ENCODE measurements at places on chromosomes 13 and 19.
A peak's percentile ranks its signal among the peaks of the same experiment; 100 is the strongest.

DNA sequence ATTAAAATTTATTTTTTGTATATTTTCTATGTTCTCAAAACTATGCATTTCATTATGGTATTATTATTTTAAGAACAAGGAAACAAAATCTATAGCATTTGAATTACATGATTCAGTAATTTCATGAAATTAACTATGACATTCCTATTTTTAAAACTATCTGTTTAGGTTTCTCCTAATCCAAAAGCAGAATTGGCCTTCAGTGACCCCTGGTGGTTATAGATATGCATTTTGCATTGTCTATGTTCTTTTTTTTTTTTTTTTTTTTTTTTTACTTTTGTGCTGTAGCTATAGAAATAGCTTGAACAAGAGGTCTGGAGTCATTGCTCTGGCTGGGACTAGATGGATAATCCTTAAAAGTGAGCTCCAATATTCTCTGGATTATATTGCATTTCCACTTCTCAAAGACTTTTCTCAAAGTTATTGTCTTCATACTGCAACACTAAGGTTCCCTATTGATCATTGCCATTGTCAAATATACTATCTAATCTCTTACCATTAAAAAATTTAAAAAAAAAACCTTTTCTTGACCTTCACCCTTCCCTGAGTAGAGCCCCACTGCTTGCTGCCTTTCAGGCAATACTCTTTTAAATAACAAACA lies 15.9 kb upstream of the DNAJC3 start:
- no peak for DNase-seq

DNA sequence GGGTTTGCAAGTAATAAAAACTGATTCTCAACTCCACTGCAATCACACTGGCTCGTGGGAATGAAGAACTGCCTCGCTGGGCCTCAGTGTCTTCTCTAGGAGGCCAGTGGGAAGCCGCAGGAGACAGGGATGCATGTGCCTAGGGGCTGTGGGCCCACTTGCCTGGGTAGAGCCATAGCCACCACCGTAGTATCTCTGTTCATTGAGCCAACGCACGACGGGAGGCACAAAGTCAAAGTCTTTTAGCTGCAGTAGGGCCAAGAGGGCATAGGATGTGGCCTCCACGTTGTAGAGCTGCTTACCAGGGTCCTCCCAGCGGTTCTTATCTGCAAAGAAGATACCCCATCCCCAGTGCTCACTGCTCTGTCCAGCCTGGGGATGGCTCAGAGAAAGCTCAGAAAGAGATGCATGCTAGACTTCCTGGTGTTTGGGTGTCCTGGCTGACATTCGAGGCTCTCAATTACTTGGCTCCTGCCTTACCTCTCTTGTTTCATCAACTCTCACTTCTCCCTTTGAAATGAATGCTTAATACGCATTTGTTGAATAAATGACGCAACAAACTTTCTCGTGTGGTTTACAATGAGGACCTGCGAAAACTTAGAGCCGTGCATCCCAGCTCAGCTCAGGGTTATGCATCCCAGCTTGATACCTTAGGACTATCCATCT lies 16.1 kb upstream of the TNFSF14 start:
- no peak for DNase-seq

- DNase-seq, result no peak
Observed at GRCh38 chr13:76872675-76873074, 13.5 kb downstream of the KCTD12 start.

DNA sequence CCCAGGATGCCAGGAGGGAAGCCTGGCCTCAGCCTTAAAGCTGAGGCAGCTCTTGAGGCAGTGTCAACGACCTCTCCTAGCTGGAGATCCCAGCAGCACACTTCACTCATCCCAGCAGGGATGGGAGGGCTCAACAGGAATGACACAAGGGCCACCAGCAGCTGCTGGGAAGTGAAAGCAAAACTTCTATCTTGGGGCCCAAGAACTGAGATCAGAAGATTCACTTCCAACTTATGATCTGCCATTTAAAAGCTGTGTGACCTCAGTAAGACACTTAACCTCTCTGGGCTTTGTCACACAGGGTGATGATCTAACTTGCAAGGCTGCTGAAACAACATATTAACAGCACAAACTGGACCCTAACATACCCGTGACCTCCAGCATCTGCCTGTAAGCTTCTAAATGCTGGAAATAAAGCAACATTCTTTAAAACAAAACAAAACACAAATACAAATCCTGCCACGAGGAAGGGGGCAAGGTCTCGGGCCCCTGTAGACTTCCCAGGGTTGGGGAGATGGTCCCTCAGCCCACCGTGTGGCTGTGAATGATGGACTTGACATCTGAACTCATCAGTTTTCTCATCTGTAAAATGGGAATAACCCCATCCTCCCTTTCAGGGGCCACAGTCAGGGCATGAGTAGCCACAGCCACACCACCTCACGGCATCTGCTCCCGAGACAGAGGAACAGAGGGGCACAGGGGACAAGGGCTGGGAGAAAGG lies 22.7 kb downstream of the ELL start:
- DNase-seq, result no peak

DNA sequence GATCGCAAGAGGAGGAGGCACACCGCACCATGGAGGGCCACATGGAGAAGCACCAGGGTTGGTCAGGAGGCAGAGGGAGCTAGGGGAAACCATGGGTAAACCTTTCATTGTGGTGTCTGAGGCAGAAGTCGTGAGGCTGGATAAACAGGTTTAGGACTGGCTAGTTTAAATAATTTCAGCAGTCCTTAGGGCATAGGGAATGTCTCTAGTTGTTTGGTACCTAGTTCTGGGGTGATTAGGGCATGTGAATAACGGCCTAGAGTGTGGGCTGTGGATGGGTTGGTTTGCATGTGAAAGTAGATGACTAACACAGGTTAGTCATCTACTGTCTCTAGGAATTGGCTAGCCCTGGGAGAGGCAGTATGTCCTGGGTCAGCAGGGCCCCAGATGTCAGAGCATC lies 102.3 kb downstream of the STOML3 start:
- DNase-seq, result no peak

- DNase-seq, result no peak
Observed at GRCh38 chr13:75870397-75870903, 234.3 kb downstream of the LMO7 start.

GRCh38 chr13:106432636-106433035 lies 102.8 kb downstream of the EFNB2 start:
- no peak for DNase-seq

DNA sequence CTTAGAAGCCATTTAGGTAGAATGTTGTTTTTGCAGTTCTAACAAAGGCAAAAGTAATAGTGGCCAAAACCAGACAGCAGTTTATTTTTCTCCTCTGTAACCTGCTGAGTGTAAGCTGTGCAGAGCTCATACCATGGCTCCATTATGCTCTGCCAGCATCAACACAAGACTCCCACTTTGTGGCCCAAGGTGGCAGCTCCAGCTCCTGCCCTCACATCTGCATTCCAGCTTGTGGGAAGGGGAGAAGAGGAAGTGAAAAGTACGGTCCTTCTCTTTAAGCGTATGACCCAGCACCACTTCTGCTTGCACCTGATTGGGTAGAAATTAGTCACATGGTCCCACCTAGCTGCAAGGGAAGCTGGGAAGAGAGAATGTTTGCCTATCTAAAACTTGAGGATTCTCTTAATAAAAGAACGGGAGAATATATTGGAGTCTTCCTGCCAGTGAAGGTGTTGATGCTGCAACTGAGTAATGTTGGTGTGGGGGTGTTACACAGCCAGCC lies 19.2 kb downstream of the ADGRE1 start:
- no peak for DNase-seq

- peak; percentile 38 for DNase-seq
Observed at GRCh38 chr19:6108721-6109633, 1.3 kb downstream of the RFX2 start.

DNA sequence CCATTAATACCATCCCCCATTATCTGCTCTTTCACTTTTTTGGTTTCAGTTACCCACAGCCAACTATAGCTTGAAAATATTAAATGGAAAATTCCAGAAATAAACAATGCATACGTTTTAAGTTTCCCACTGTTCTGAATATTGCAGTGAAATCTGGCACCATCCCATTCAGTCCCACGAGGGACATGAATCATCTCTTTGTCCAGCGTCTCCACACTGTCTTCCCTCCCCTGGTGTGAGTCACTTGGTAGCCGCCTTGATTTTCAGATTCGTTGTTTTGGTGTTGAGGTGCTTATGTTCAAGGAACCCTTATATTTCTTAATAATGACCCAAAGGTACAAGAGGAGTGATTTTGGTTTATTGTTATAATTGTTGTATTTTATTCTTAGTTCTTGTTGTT lies 246.1 kb downstream of the DCT start:
- DNase-seq, result no peak

GRCh38 chr13:109345433-109345941 lies 440.9 kb downstream of the IRS2 start:
- DNase-seq, result no peak

DNA sequence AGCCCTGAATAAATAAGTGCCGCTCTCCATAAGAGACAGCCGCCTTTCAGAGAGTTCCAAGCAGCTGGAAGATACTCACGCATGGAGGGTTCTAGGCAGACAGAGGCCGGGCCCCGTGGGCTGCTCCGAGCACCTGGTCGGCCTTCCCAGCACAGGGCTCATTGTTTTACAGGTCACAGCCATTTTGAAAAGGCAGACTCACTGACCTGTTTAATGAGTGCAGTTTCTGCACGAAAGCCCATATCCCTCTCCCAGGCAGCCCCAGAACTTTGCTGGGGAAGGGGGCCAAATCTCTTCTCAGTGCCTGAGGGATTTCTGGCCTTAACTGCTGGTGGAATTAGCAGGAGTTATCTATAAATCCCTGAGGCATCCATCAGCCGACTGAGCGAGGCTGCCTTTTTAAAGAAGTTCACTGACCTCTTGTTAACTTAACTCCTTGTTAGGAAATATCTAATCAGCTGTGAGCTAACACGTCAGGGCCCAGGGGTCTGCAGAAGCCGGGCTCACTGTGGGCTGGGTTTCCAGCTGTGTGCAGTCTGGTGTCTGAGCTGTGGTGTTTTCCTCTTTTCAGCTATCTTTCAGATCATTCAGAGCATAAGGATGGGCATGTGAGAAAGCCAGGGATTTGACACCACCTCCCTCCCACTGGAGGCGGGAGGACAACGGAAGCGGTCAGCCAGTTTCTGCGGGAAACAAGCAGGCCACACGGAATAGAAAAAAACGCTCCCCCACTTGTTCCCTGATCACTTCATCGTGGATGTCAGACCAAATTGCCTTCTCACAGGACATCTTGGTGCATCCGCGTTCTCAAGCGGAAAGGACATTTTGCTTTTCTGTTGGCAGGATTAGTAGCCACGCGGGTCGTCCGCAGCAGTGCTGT lies 23.3 kb downstream of the SERP2 start:
- no peak for DNase-seq

GRCh38 chr13:24381541-24382265 lies 72.3 kb downstream of the C1QTNF9 start:
- DNase-seq, result no peak

- no peak for DNase-seq
Observed at GRCh38 chr19:51136851-51137551, 5.1 kb upstream of the SIGLEC7 start.

GRCh38 chr13:65336916-65337315 lies 1893.2 kb downstream of the PCDH9 start:
- no peak for DNase-seq

- DNase-seq, result no peak
Observed at GRCh38 chr13:27259831-27260230, 8.5 kb downstream of the RPL21 start.

GRCh38 chr13:113882267-113882630 lies 18.4 kb upstream of the GAS6 start:
- no peak for DNase-seq

DNA sequence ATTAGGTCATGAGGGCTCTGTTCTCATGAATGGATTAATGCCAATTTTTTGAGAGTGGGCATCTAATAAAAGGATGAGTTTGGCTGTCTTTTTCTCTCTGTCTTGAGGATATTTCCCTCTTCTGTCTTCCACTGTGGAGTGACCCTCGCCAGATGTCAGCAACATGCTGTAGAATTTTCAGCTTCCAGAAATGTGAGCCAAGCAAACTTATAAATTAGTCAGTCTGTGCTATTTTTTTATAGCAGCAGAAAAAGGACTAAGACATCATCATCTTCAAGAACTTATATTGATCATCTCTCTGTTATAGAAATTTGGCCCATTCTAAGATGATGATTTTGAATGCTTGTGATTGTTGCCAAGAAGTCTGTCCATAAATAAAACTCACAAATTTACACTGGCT lies 431.4 kb downstream of the FGF9 start:
- no peak for DNase-seq

GRCh38 chr19:56066152-56067023 lies 54.7 kb downstream of the ZNF787 start:
- peak; percentile 30 for DNase-seq

DNA sequence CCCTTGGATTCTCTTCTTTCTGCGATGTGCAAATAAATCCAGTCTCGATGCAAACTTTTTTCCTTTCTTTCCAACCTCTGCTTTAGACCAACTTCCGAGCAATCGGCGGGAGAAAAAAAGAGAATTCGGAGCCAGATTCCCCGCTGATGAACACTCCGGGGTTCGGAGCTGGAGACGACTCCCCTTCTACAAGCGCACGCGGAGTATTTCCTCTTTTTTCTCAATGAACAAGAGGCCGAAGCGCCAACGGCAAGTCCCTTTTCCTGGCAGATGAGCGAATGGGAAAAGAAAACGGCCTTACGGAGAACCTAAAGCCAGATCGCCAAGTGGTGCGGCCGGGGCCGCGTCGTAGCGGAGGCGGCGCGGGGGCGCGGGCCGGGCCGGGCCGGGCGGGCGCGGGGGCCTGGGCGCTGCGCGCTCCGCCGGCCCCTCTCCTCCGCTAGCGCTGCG lies 250 bp downstream of the SPRY2 start:
- no peak for DNase-seq

DNA sequence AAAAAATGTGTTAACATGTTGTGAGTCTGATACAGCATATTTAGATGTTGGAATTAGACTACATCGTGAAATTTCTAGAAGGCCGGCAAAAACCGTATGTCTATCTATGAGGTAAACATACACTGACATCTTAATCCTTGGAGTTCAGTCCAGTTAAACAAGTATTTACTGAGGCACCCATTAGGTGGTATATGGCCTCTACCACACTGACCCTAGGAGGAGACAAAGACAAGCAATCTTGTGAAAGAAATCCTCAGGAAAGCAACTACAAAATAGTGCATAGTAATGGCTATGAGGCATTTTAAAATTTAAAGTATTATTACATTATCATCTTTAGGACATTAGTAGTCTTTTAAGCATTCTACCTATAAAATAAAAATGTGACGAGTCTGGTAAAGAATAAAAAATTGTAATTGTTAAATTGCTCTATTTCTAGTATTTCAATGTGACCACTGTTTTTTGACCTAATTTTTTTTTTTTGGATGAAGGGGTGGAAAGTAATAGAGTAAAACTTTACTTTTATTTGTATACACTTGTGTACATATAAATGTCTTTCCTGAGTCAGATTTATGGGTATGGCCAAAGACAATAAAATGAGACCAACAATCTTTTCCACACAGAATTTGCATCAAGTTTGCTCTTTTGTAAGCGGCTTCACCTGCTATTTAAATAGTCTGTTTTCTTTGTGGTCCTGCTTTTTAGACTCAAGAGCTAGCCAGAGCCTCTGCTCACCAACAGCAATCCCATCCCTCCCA lies 50.5 kb downstream of the KATNAL1 start:
- DNase-seq, result no peak
